T-helper 2 cell (primary cell): ENCODE measurements at places on chromosomes 12 and 14.
A peak's percentile ranks its signal among the peaks of the same experiment; 100 is the strongest.

GRCh38 chr14:75340921-75341320 is 62.3 kb downstream of the FOS start:
- DNase-seq, result no peak

GRCh38 chr14:85934123-85934885 is 404.4 kb downstream of the FLRT2 start:
- peak; percentile 10 for DNase-seq

DNA sequence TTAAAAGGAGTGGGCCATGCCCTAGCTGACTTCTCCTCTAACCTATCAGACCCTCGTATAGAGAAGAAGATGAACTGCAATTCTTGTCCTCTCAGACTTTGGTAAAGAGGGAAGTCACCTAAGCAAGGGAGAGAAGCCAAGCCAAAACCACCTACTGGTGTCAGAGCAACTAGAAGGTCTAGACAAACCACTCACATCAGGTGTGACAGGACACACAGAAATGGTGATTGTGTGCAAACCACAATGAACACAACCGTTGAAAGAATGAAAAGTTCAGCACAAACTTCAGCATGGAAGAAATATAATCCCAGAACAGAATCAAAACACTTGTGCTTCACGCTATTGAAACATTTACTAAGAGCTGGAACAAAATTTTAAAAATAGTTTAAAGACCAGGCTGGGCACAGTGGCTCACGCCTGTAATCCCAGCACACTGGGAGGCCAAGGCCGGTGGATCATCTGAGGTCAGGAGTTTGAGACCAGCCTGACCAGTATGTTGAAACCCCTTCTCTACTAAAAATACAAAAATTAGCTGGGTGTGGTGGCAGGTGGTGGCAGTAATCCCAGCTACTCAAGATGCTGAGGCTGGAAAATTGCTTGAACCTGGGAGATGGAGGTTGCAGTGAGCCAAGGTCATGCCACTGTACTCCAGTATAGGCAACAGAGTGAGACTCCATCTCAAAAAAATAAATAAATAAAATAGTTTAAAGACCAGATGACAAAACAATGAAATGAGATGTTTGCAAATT is 56.2 kb upstream of the NTF3 start:
- no peak for DNase-seq

DNA sequence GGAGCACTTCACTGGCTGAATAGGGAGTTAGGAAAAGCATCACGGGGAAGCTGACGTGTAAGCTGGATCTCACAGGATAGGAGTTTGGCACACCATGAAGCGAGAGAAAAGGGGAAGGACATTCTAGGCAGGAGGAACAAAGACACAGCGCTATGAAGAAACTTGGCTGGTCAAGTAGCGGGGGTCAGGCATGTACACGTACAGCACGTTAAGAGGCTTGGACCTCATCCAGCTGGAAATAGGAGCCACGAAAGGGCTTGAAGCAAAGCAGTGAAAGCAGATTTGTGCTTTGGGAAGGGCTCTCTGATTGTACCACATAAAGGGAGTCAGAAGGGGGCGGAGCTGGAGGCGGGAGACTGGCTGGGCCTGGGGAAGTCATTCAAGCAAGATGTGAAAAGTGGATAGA is 19.6 kb upstream of the GALNT8 start:
- DNase-seq, result no peak

GRCh38 chr14:39988939-39989338 is 556.7 kb upstream of the FBXO33 start:
- DNase-seq, result peak; percentile 16

DNA sequence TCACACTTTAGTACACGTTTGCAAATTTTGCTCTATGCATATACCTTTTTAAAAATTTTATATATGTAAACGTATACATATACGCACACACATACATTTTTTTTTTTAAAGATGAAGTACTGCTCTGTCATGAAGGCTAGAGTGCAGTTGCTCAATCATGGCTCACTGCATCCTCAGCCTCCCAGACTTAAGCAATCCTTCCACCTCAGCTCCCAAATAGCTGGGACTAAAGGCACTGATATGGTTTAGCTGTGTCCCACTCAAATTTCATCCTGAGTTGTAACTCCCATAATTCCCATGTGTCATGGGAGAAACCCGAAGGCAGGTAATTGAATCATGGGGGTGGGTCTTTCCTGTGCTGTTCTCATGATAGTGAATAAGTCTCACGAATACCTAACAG is 220.8 kb upstream of the CAND1 start:
- no peak for DNase-seq

- no peak for DNase-seq
Observed at GRCh38 chr14:27410981-27411380, 813.1 kb upstream of the NOVA1 start.
